ENCODE measurements at places on chromosomes 5 and 9. TPM values are rescaled to one million over a fixed set of nuclear protein-coding genes. Genes with fewer than 3 reads are reported as not detected.

PCA3 gene
- total RNA-seq = not detected

SLC1A3 gene
- 3.7 TPM for total RNA-seq

PCDHB14 gene
- 0.45 TPM for total RNA-seq

UBE2QL1 gene
- 0.25 TPM for total RNA-seq

HAVCR2 gene
- 0.36 TPM for total RNA-seq

POU5F2 gene
- 3.1 TPM for total RNA-seq

PDE8B gene
- total RNA-seq = not detected

PHF24 gene
- 0.16 TPM for total RNA-seq

VLDLR gene
- 41.3 TPM for total RNA-seq

ENTPD2 gene
- total RNA-seq = not detected

NFIB gene
- total RNA-seq = 111 TPM

ADRA1B gene
- not detected for total RNA-seq

ANGPTL2 gene
- total RNA-seq = 47.5 TPM

F12 gene
- total RNA-seq = 1.4 TPM

MARVELD2 gene
- 0.63 TPM for total RNA-seq

IFNW1 gene
- not detected for total RNA-seq

PCDHGA1 gene
- 0.90 TPM for total RNA-seq

ANKRD34B gene
- not detected for total RNA-seq

CRAT gene
- 66.0 TPM for total RNA-seq

FAM200C gene
- total RNA-seq = 5.5 TPM

SNX30 gene
- total RNA-seq = 22.0 TPM

HTR4 gene
- total RNA-seq = not detected

DDX4 gene
- not detected for total RNA-seq
